ENCODE measurements at places on chromosomes 12 and 14. TPM values are rescaled to one million over a fixed set of nuclear protein-coding genes. Genes with fewer than 3 reads are reported as not detected.

DNA sequence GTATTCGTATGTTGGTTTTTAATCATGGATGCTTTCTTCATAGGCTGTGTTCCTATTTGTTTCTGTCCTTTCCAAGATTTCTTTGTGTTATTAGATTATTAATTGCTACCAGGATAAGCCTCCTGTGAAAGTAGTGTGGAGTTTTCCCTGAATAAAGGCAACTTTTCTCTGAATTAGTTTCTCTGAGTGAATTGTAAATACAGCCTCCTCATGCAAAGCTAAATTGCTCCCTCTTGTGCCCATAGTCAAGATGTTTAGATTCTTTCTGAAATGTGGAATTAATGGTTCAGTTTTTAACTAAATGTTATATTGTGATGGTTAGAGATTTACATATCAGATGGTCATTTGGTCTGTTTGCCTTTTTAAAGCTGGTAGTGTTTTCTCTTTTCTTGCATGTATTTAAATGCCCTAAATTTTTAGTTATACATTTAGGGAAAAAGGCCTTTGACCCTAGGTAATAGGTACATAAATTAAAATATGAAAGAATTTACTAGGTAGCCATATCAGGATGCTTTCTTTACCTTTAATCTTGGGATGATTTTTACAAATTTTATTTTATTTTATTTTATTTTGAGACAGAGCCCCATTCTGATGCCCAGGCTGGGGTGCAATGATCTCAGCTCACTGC, 8.9 kb downstream of the APAF1 start:
- no peaks in the 10 kb centered on the region for H3K4me1 ChIP-seq
- no peak overlapping the region for H3K27ac ChIP-seq
- H3K4me3 ChIP-seq: no peak overlapping the region

GRCh38 chr12:101764051-101764792, 25.0 kb upstream of the SYCP3 start:
- peaks cover 15% of the 10 kb centered on the region for H3K36me3 ChIP-seq
- H3K27ac ChIP-seq: no peak overlapping the region
- H3K4me3 ChIP-seq: no peak overlapping the region

The IRAK3 gene
- 67.9 TPM for total RNA-seq

DNA sequence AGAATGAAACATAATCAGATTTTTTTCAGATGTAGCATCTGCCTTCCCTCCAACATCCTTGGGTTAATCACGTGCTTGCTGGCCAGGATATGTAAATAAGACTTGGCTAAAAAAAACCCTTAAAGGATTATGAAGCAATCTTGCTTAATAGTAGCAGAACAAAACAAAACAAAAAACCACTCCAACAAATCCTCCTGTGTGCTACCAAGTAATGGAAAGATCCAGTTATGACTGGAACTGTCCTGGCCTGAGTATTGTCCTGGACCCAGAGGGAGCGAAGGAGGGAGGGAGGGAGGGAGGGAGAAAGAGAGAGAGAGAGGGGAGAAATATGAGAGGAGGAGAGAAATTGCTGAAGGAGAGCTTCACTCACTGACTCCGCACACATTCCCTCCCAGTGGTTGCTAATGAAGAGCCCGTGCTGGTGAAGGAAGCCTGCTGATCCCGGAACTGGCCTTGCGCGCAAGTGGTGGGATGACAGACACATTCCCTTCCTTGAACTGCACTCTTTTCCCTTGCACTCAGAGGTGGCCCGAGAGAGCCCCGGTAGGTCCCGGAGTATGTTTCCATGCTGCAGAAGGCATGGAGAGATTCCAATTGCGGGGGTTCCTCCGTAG, 57.2 kb downstream of the HMGA2 start:
- no peaks in the 10 kb centered on the region for H3K27me3 ChIP-seq
- no peak overlapping the region for H3K27ac ChIP-seq
- peaks cover 5% of the 10 kb centered on the region for H3K4me1 ChIP-seq
- no peak for DNase-seq

DNA sequence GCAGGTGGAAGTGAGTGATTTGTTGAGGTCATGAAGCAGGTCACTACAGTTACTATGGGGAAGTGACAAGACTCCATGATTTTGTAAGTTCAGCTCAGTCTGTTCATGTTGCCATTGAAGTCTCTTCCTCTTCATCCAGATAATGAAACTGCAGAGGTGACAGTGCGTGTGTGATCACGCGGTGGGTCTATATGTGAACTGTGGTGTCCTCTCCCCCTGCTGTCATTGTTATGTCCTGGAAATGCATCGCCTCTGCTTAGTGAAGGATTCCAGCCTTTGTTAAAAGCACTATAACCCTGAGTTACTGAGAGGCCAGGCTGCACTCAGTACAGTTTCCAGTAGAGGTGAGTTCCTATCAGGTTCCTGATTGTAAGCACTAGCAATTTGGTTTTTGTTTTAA, 216.2 kb upstream of the RMST start:
- no peaks in the 10 kb centered on the region for H3K36me3 ChIP-seq
- no peaks in the 10 kb centered on the region for H3K27me3 ChIP-seq
- H3K27ac ChIP-seq: no peak overlapping the region
- H3K4me3 ChIP-seq: no peak overlapping the region
- DNase-seq: no peak

The AMN gene
- not detected for total RNA-seq

The PTPRQ gene
- total RNA-seq: 2.3 TPM

- DNase-seq: no peak
- no peak overlapping the region for H3K4me3 ChIP-seq
- H3K36me3 ChIP-seq: no peaks in the 10 kb centered on the region
- H3K27ac ChIP-seq: no peak overlapping the region
- H3K27me3 ChIP-seq: no peaks in the 10 kb centered on the region
These were observed 1.0 kb downstream of the ANO2 start for GRCh38 chr12:5944053-5944452.

The SERPINA3 gene
- total RNA-seq: 252 TPM

The ACRBP gene
- total RNA-seq: 5.1 TPM

The CMA1 gene
- not detected for total RNA-seq

DNA sequence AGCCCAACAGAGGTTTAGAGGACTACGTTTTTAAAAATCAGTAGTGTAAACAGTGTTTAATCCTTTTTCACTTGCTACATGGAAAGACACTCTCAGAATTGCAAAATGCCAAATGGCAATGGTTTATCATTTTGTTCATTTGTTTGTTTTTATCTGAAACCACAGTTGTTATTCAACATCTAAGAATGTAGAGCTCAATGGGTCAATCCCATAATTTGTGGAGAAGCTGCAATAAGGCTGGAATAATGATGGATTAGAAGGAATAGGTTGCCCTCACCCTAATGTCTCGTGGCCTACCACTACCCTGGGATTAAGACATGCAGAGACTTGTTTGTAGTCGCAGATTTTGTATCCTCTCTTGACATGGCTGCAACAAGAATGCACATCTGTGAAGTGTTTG, 115.7 kb downstream of the LLPH start:
- no peaks in the 10 kb centered on the region for H3K36me3 ChIP-seq
- no peak for DNase-seq
- H3K4me3 ChIP-seq: no peak overlapping the region
- no peaks in the 10 kb centered on the region for H3K4me1 ChIP-seq
- no peak overlapping the region for H3K27ac ChIP-seq

The KRT78 gene
- total RNA-seq: not detected

GRCh38 chr12:59084511-59085375, 164.4 kb upstream of the LRIG3 start:
- H3K4me3 ChIP-seq: peak overlapping the region; percentile 49
- H3K36me3 ChIP-seq: no peaks in the 10 kb centered on the region
- no peaks in the 10 kb centered on the region for H3K27me3 ChIP-seq

DNA sequence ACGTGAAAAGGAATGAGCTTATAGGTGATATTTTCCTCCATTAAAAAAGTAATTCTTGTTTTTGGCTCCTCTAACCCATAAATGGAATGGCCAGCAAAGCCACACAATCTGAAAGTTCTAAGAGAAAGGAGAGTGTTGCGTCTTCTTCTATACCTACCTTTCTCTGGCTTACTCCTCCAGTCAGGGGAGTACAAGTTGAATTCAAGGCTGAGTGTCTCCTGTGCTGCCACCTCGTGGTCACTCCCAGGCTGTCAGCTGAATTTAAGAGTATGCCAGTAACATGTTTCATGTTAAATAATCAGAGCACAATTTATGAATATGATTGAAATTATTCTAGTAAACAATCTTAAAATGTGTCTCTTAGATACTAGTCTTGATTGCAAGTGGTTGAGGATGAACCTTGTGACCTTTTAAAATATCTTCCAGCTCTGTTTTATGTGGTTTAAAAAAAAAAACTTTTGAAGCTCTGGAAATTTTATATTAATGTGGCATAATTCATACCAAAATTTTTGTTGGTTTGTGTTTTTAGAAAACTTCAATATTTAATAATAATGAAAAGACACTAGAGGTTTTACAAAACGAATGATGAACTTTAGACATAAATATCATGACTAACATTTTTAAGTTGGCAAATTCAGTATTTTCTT, 31.7 kb downstream of the PTHLH start:
- no peak overlapping the region for H3K27ac ChIP-seq
- DNase-seq: peak; percentile 26
- no peaks in the 10 kb centered on the region for H3K4me1 ChIP-seq
- H3K36me3 ChIP-seq: no peaks in the 10 kb centered on the region

- peaks cover 39% of the 10 kb centered on the region for H3K36me3 ChIP-seq
- no peak overlapping the region for H3K4me3 ChIP-seq
- H3K27me3 ChIP-seq: no peaks in the 10 kb centered on the region
- DNase-seq: no peak
- peaks cover 19% of the 10 kb centered on the region for H3K4me1 ChIP-seq
These were observed 13.5 kb downstream of the GPR84 start for GRCh38 chr12:54350743-54351142.

DNA sequence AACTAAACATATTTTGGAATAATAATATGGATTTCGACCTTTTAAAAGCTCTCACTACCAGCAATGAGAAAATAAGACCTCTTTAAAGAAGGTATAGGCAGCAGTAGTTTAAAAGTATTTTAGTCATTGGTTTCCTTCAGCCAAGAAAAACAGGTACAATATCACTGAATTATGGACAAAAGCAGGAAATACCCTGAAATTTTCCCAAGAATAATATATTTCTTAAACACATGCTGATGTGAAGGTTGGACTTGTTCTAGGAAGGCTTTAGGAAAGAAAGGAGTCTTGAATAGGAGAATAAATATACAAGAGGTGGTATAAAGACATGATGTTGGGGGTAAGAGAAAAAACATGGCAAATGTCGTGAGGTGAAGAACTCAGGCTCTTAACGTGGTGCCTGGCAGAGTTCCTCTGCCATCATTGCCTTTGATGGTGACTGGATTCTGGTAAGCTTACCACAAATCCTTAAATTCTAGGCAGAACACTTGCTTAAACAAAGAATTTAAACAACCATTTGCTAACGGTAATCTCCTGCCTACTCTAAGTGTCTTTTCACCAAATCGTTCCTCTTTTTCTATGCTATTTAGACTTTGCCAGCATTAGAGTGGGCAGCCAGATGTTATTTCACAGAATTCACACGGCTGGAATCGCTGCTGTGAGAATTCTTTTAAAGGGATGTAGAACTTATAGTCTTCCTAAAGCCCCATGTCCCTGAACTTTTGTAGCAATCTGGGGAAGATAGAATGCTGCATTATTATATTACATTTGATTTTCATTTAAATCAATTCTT, 11.9 kb upstream of the NUDT4 start:
- peak overlapping the region; percentile 14 for H3K27ac ChIP-seq
- H3K27me3 ChIP-seq: no peaks in the 10 kb centered on the region
- no peaks in the 10 kb centered on the region for H3K36me3 ChIP-seq
- no peak overlapping the region for H3K4me3 ChIP-seq
- peaks cover 35% of the 10 kb centered on the region for H3K4me1 ChIP-seq
